DMS153 (cell line): ENCODE measurements at places on chromosomes 11 and 22.

- no peak for DNase-seq
Measured at GRCh38 chr11:8126649-8127289, 42.1 kb downstream of the RIC3 start.

DNA sequence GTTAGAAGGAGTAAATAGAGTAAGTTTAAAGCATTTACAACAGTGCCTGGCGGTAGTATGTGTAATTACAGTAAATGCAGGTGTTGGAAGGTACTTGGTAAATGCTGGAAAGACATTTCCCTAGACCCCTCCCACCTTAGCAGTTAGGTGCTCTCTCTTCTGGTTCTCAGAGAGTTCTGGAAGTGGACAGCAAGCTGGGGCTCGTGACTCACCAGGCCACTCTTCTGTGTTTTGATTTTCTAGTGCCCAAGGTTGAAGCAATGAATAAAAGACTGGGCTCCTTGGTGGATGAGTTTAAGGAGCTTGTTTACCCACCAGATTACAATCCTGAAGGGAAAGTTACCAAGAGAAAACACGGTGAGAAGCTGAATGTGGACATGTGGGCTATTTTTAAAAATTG, 27.6 kb downstream of the SNU13 start:
- DNase-seq, result no peak

- peak; percentile 8 for DNase-seq
Measured at GRCh38 chr11:122069707-122070360, 46.2 kb downstream of the BLID start.

DNA sequence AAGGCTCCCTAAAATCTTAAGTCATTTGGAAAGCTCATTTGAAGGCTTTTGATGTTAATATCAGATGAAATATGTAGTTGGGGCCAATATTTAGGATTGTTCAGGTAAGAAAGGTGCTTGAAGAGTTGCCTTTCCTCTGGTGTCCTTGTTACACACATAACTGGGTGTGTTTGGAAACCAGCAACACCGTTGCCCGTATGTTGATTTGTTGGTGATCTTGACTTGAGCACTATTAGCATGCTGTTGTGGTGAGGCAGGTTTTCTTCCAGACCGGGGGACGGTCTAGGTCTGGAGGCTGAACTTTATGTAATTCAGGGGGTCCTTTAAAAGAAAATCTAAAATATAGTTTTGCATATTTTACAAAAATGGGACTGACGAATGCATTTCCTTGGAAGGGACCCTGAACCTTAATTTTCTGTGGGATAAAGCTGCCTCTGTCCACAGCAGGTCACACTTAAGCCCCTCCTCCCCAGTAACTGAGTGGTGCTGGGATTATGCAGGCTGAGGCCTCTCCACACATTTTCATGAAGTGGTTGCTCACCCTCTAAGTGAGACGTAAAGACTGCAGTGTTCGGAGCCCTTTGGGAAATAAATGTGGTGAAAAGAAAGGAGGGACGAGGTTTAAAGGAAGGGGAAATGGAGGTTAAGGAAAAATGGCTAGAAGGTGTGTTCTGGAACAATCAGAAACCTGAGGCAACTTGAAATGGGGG, 1.8 kb downstream of the YWHAH start:
- no peak for DNase-seq

- DNase-seq, result no peak
Measured at GRCh38 chr11:6402561-6402981, 12.3 kb downstream of the SMPD1 start.

GRCh38 chr11:9137293-9138132, 46.1 kb upstream of the SCUBE2 start:
- DNase-seq, result peak; percentile 96

- DNase-seq, result no peak
Measured at GRCh38 chr22:20588843-20589581, 81.6 kb downstream of the MED15 start.

GRCh38 chr22:39488563-39489083, 13.5 kb upstream of the MIEF1 start:
- no peak for DNase-seq

DNA sequence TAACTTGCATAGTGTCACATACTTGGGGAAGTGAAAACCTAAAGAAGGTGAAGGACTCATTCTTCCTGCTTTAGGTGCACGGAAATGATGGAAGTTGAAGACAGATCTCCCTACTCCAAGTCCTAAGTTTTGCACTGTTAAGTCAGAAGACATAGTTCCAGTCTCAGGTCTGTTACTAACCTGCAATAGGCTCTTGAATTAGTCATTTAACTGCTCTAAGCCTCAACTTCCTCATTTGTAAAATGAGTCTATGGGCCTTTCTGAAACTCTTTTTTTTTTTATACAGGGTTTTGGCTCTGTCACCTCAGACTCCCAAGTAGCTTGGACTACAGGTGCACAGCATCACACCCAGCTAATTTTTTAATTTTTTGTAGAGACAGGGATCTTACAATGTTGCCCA, 30.8 kb upstream of the POU2AF1 start:
- no peak for DNase-seq

- no peak for DNase-seq
Measured at GRCh38 chr22:47020166-47020565, 257.7 kb downstream of the TBC1D22A start.

DNA sequence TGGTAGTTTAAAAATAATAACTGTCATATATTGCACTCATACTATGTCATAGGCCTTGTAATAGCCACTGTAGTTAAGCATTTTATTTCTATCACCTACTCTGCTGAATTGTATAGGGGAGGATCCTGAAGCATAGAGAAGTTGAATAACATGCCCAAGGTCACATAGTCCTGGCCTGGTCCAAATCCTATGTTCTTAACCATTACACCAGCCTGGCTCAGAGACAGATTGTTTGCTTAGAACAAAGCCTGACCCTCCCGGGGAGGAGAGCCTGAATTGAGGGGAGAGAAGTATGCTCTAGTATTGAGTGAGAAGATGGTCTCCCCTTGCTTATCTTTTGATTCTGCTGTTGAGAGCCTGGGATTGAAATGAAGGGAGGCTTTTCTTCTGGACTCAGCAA, 2.2 kb downstream of the NEU3 start:
- DNase-seq, result no peak

- DNase-seq, result no peak
Measured at GRCh38 chr11:100442017-100442416, 245.1 kb upstream of the ARHGAP42 start.

DNA sequence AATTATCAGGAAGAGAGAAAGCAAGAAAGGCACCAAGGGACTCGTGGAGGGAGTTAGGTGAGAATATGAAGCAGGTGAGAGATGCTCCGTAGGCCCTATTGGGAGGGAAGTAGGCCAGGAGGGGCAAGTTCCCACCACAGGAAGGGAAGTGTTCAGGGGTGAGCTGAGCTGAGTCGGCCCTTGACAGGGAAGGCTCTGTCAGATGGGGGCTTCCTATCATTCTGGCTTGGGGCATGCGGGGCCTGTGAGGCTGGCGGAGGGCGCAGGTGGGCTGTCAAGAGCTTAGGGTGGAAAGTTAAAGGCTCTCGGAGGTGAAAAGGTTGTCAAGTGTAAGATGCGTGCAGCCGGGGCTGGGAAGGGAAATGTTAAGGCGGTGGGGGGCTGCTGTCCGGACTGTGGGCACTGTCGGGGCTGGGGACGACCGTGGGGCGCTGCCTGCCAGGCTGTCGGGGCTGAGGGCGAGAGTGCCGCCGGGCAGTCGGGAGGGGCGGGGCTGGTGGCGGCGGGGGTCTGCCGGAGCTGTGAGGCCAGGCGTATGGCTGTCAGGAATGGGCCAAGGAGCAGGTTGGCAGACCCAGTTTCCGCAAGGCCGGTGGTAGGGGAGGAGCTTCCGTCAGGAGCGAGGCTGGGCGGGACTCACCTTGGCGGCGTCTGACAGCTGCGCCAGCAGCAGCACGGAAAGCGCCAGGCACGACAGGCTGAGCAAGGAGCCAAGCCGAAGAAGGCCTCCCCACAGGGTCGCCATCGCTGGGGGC, 496 bp downstream of the TMEM9B start:
- DNase-seq, result peak; percentile 47

GRCh38 chr11:45658292-45658991, 7.0 kb downstream of the CHST1 start:
- DNase-seq, result no peak

DNA sequence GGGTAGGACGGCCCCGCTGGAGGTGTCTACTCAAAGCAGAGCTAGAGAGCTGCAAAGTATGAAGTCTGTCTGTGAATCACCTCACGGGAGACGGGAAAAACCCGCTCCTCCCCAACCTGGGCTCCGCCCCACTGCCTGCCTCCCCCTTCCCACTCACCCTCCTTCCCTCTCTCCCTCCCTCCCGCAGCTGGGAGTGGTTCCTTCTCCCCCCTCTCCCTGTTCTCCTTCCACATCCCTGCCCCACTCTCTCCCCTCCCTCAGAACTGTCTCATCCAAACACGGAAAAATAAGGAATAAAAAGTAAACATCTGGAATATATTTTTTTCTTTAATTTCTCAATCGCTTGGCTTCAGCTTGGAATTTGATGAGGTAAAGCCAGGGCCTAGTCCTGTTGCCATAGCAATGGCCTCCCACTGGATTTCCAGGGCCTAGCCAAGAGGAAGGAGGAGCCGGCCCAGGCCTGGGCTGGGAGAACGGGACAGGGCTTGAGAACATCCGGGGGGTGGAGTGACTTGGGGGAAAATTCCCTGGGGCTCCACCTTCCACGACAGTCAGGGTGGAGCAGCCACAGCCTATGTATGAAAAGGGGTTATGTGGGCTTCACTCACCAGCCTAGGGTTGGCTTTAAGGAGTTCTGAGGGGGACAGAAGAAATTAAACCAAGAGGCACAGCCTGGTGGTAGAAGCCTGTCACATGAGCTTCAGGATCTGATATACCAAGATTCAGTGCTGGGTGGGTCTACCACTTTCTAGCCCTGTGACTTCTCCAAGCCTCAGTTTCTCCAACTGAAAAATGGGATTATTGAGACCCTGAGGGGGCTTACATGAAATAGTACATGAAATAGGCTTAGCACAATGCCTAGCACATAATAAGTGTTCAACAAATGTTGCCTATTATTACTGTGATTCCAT, 2.2 kb downstream of the TNKS1BP1 start:
- peak; percentile 73 for DNase-seq

- DNase-seq, result no peak
Measured at GRCh38 chr11:61146416-61146815, 14.8 kb downstream of the VPS37C start.

- DNase-seq, result no peak
Measured at GRCh38 chr22:50209893-50210292, 9.1 kb downstream of the SELENOO start.

DNA sequence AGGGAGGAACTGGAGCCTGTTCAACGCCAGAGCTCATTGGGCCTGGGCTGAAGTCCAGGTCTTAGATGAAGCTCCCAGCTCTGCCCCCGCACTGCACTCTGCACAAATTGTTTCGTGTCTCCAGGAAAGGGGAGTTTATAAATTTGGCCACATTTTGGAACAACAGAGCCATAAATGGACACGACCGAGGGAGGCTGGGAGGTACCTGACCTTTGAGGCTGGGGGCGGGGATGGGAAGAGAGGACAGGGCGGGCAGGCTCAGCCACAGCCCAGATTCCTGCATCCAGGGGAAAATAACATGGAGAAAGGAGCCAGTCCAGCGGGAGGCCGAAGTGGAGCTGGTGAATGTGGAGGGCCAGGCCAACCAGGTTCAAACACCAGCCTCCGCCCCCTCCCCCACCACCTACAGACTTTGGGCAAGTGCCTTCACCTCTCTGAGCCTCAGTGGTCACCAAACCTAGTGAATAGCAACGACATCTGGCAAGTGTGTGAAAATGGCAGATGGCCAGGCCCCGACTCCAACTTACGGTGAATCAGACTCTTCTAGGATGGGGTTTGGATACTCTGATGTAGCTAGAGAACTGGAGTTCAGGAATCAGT, 36.8 kb upstream of the SMTN start:
- no peak for DNase-seq

DNA sequence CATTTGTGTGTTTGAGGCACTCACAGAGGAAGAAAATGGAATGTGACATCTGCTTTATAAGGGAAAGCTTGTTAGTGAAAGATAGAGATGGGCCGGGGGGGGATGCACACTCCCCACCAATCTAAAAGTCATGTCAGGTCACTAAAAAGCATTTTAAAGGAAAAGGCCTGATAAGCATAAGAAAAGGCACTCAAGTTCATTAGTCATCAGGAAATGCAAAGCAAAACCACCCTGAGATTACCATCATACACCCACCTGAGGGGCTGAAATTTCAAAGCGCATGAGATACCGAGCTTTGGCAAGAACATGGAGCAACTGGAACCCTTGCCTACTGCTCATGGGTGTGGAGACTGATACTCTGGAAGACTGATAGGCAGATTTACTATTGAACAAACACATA, 77.9 kb upstream of the ANO1 start:
- no peak for DNase-seq

GRCh38 chr11:59560290-59560701, 49.0 kb downstream of the OR4D9 start:
- DNase-seq, result peak; percentile 67

- no peak for DNase-seq
Measured at GRCh38 chr11:103648670-103649400, 387.6 kb upstream of the DDI1 start.
